ENCODE measurements at places on chromosomes 2 and 18. TPM values are rescaled to one million over a fixed set of nuclear protein-coding genes. Genes with fewer than 3 reads are reported as not detected.

RDH14 gene
- 29.7 TPM for total RNA-seq

PRADC1 gene
- total RNA-seq, result 17.7 TPM

UPP2 gene
- not detected for total RNA-seq

COLEC11 gene
- total RNA-seq, result 0.07 TPM

MRPS9 gene
- 55.4 TPM for total RNA-seq

SEPTIN10 gene
- 57.5 TPM for total RNA-seq

Measured in H7 (cell line).